AML-193 (cell line): ENCODE measurements at places on chromosomes 11 and 22.

DNA sequence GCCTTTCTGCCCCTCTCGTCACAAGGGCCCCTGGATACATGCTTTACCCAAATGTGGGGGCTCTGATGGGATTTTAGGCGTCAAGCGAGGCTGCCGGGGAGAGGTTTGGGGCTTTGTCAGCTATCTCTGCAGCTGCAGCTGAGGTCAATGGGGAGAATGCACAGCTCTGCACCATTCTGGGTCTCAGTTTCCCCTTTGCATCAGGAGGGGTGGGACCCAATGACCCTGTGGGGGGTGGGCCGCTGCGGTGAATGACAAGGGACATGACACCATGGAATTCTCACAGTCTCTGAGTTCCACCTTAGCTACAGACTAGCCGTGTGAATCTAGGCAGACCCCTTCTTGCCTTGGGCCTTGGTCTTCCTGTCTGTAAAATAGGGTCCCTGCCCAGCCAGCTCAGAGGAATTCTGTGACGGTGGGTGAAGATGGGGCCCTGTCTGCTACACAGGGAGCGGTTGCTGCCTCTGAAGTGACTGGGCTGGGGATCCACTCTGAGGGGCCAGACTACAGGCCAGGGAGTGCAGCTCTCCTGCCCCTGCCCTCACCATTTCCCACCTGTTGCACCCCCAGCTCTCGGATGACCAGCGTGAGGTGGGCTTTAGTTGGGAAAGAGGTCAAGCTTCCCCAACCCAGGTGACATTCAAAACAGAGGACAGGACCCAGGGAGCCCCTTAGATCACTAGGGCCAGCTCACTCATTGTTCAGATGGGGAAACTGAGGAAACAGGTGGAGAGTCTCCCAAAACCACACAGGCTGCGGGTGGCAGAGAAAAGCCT lies 35.9 kb upstream of the WNT11 start:
- no peak for DNase-seq

- DNase-seq = no peak
Measured at GRCh38 chr11:638631-639331, 1.7 kb downstream of the DRD4 start.

GRCh38 chr11:34044664-34045485 lies 6.7 kb upstream of the CAPRIN1 start:
- peak; percentile 56 for DNase-seq

DNA sequence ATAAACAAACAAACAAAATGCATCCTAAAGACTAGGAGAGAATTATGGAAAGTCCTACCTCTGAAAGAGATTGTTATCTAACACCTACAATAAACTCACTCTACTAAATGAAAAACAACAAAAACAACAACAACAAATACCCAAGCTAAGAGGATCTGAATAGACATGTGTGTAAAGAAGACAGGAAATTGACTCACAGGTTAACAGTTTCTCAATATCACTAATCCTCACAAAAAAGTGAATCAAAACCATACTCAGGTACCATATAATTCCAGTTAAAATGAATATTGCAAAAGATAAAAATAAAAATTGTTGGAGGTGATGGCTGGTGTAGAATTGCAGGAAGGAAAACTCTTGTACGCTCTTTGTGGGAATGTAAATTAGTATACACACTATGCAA lies 110.4 kb upstream of the TOP3B start:
- DNase-seq = no peak

- DNase-seq = peak; percentile 79
Measured at GRCh38 chr22:46622081-46622521, 1.9 kb downstream of the GRAMD4 start.

DNA sequence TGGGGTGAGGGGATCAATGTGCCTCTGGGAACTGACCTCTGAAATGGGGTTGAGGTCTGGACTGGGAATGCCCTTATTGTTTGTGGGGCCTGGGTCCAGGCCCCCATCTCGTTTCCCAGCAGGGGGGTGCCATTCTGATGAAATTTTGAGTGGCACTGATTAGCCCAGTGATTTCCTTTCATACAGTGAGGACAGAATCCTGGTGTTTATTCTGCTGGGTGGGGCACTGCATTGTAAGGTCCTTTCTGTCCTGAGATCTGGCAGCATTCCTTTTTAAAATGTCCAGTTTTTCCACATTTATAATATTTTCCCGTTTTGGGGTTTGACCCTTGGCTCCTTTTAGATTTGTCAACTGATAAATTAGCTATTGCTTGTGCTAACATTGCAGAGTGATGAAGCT lies 27.1 kb downstream of the OR10A6 start:
- DNase-seq = no peak

GRCh38 chr11:78414321-78415051 lies 3.1 kb downstream of the GAB2 start:
- DNase-seq = peak; percentile 47

GRCh38 chr11:43937434-43938411 lies 4.7 kb upstream of the C11orf96 start:
- no peak for DNase-seq

DNA sequence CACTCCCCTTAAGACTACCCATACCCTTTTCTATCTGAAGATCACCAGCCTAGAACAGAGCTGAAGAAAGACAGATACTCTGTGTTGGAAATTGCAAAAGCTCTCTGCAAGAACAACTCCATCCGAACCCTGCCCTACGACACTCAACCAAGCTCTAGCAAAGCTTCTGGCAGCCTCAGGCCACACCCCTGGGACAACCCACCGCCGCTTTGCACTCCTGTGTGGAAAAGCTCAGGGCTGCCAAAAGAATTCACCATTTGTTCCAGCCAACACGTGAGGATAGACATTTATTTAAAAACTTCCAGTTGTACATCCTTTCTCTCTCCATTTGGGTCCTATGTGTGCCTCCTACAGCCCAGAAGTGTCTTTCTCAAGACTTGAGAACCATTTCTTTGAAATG lies 62.4 kb upstream of the CD5 start:
- DNase-seq = no peak

GRCh38 chr11:123137431-123138224 lies 57.4 kb downstream of the CLMP start:
- DNase-seq = no peak

DNA sequence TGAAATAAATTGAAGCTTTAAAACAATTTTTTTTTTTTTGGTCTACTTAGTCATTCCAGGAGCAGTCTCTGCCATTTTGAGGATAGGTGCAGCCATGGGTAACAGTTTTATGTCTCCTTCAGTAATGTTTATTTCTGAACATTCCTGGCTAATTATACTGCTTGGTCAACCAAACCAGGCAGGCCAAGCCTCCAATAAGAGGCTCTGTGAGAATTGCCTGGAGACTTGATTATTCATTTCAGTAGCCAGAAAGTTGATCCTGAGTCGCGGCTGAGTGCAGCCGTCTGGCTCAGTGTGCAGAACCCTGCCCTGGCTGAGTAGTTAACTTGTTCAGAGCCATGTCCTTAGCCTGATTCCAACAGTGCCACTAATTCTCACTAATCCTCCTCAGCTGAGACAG lies 364.0 kb upstream of the FAT3 start:
- no peak for DNase-seq

GRCh38 chr11:117604336-117604995 lies 192.6 kb downstream of the DSCAML1 start:
- DNase-seq = no peak
